EH (cell line): ENCODE measurements at places on chromosomes 12 and 14.

GRCh38 chr14:105093038-105093430 is 27.8 kb upstream of the GPR132 start:
- DNase-seq = peak; percentile 74

DNA sequence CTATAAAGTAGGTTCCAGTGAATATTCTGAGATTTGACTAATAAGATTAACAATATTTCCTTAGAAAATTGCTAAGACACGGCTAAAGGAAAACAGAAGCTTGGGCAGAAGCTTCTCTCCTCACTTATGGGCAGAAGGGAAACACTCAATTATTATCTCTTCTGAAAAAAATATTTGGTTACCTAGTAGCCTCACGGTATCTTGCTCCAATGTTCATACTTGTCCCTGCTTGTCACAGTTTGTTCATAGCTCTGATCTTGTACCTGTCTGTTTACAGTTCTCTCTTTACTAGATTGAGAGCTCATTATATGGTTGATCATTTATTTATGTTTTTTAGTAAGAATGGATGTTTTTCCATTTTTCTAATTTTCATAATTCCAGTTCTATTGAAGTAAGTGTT is 458.0 kb upstream of the ATP2B1 start:
- no peak for DNase-seq

GRCh38 chr14:83798421-83798820 is 1731.5 kb upstream of the FLRT2 start:
- DNase-seq = no peak

DNA sequence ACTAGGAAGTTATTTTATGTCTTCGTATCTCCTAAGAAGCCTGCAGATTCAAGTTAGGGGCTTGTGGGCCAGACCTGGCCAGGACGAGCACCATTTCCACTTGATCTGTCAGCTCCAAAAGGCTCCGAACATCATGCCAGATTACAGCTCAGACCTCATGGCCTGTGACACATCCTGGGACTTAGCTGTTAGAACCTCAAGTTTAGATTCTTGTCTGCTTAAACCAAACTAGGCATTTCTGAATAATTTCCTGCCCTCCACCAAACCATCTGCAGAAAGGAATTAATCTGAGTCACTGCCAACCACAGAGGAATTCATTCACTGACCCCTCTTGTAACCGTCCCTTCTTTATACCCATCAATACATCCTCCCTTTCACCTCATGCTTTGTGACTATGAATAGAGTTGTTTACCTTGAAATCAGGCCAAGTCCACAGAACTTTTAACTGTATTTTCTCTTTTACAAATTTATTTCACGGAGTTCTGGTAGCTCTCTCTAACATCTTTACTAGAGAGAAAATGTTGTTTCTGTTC is 120.3 kb downstream of the FBXL14 start:
- peak; percentile 99 for DNase-seq

DNA sequence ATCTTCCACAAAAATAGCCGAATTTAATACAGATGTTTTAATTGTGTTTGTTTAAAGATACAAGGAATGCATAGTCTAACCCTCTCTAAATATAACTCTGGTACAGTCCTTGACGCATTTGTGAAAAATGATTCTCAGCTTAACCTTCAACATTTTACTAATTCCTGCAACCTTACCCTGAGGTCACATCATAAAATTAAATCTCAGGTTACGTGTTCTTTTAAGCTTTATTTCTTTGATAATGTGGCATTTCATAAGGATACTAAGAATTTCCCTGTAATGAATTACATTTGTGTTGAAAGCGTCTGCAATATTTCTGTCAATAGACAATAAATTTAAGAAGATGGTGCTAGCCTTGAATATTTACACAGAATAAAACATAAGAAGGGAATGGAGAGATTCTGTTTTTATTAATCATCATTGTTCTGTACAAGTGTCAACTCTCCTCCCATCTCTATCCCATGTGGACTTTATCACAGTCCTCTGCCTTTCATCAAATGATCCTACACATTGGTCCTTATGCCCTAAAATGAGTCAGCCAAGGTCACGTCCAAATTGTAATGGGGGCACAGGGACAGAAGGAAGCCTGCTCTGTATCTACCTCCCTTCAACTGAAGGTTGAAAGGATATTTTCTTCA is 769.3 kb upstream of the FLRT2 start:
- no peak for DNase-seq
